Hematopoietic multipotent progenitor cell (in vitro differentiated cells): ENCODE measurements at places on chromosomes 16 and 17. TPM values are rescaled to one million over a fixed set of nuclear protein-coding genes. Genes with fewer than 3 reads are reported as not detected.

GRCh38 chr16:85514598-85515318 lies 98.4 kb upstream of the GSE1 start:
- DNase-seq, result no peak

DNA sequence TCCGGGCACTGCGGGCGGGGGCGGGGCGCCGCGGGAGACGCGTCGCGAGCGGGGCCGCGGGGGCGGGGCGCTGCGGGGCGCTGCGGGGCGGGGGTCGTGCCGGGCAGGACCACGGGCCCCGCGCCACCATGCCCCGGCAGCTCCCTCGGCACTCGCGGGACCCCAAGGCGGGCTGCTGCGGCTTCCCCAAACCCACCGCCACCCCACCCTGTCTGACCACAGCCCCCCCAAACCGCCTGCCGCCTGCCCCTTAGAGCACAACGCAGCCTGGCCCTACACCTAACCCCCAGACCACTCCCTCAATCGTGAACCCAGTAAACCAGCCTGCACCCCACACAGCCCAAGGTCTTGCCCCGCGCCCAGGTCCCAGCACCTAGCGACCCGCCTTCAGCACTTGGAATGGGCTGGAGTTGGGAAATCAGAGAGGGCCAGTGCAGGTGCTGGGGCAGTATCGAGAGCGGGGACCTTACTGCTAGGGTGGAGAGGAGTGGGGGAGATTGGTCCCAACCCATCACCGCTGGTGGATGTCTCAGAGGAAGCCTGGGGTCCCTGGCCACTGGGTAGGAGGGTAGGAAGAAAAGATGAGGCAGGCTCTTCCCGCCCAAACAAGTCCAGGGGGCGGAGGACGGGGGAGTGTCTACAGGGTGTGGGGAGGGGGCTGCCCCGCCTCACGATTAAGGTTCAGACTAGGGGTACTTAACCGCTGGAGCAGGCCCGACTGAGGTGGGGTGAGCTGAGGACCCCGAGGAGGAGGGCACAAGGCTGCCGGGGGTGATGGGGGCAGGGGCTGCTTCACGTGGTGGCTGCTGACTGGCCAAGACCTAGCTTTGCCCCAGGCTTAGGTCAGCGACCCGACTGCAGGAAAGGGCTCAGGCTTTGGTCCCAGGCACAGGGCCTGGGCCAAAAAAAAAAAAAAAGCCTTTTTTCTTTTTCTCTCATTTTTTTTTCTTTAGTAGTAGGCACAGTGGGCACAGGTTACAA lies 539 bp upstream of the VAMP2 start:
- DNase-seq, result no peak

- no peak for DNase-seq
Observed at GRCh38 chr16:82260212-82260795, 90.3 kb upstream of the MPHOSPH6 start.

- no peak for DNase-seq
Observed at GRCh38 chr17:10251212-10251948, 53.0 kb upstream of the GAS7 start.

- no peak for DNase-seq
Observed at GRCh38 chr17:50386510-50386909, 10.8 kb downstream of the LRRC59 start.

DNA sequence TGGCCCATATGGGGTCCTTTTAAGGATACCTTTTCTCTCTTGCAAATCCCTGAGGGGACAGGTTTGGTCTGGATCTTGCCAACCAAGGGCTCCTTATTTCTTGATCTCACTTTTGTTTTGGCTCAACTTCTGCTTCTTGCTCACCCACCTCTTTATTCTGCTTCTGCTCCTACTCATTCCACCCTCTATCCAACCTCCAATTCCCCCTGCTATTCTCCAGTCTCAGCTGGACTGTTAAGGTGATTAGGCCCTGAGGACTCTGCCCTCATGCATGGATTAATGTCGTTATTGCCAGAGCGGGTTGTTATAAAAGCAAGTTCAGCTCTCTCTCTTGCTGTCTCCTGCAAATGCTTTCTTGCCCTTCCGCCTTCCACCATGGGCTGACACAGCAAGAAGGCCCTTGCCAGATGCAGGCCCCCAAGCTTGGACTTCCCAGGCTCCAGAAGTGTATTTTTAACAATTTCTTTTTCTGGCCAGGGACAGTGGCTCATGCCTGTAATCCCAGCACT lies 29.8 kb downstream of the LAT start:
- DNase-seq, result no peak

DNA sequence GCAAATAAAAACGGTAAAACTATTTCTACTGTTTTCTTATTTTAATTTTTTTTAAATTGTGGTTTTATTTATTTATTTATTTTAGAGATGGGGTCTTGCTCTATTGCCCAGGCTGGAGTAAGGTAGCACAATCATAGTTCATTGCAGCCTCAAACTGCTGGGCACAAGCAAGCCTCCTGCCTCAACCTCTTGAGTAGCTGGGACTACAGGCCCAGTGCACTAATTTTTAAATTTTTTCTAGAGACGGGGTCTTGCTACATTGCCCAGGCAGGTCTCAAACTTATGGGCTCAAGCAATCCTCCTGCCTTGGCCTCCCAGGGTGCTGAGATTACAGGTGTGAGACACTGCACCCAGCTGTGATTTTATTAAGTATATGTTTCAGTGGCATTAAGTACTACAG lies 46.5 kb upstream of the MRC2 start:
- DNase-seq, result no peak

GRCh38 chr17:40307740-40308239 lies 1.2 kb upstream of the RARA start:
- no peak for DNase-seq

DNA sequence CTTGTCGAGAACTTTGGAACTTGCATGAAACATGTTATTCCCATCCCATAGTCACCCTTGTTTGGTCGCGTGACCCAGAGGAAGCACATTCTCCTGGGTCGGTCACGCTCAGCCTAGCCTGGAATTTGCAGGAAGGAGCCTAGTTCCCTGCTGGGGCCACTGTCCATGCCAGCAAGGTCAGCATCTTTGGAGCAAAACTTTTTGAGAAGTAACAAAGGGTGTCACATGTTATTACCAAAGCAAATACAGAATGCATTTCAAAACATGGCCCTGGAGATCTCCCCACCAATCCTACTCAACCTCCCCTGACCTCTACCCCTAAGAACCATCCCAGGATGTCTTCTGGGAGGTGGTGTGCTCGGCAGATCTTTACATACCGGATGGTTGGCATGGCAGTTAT lies 26.2 kb upstream of the IRF8 start:
- no peak for DNase-seq

GRCh38 chr17:28810437-28810836 lies 32.2 kb downstream of the FAM222B start:
- DNase-seq, result no peak

DNA sequence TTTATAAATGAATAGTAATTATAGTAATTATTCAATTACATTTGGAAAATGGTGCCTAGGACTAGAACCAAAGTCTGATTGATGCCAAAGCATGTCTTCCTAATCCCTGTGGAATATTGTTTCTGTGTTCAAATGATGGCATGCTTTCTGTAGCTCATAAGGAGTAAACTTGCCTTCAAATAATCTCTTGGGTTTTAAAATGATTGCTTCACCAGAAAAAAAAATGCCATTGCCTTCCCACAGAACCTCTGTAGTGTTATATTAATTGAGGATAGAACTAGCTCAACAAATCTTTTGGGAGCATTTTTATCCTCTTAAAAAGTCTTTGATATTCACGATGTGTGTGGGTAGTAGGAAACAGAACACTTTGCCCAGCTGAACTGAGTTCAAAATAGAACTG lies 7.7 kb upstream of the TMEM100 start:
- DNase-seq, result no peak

GRCh38 chr16:29756654-29757053 lies 10.9 kb upstream of the C16orf54 start:
- DNase-seq, result peak; percentile 40

GSPT1 gene
- 20.5 TPM for total RNA-seq

- DNase-seq, result no peak
Observed at GRCh38 chr17:39603304-39604016, 4.3 kb downstream of the NEUROD2 start.

- DNase-seq, result no peak
Observed at GRCh38 chr16:89431158-89431584, 59.2 kb downstream of the ANKRD11 start.

- no peak for DNase-seq
Observed at GRCh38 chr17:55177855-55178217, 86.9 kb upstream of the HLF start.

GRCh38 chr17:27879987-27880608 lies 13.1 kb downstream of the LYRM9 start:
- DNase-seq, result peak; percentile 57

DNAAF8 gene
- 0.54 TPM for total RNA-seq

C1QL1 gene
- total RNA-seq, result not detected

- no peak for DNase-seq
Observed at GRCh38 chr16:74711938-74712337, 11.3 kb upstream of the MLKL start.

GRCh38 chr17:69314246-69315065 lies 12.5 kb downstream of the ABCA5 start:
- no peak for DNase-seq

DNA sequence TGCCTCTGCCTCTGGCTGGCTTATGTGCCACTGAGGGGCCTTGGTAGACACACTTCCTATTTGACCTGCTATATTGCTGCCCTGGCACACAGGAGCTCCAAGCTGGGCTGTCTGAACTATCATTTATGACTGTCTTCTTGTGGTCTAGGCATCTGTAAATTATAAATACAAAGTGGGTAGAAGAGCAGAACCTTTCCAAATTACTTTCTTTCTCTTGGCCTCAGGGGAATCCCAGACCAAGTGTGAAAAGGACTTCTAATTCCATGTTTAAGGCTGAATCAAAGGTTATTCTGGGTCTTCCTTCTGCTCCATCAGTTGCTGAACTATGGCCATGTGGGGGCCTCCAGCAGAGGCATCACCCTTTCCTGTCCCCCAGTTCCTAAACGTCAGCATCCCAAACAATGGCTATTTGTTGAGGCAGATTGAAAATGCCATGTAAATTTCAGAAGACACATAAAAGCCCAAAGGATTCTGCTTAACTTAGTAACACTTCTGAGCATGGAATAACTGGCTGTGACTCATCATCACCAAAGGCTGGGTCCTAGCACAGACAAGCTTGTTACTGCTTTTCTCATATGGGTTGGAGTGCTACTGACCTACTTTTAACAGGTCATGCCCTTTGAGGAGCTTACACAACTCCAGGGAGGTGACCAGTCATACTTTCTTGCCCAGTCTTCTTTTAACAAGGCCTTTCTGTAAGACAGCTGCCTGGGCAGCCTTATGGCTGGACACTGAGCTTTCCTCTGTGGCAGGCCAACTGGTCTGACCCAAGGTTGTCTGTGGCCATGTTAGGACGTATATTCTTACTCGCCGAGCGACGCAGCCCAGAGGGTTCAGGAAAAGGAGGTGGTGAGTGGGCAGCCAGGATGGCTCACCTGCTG lies 154.8 kb downstream of the VPS53 start:
- no peak for DNase-seq

BAIAP2 gene
- 5.1 TPM for total RNA-seq

FBXO39 gene
- 0.81 TPM for total RNA-seq

FLCN gene
- total RNA-seq, result 33.9 TPM

- no peak for DNase-seq
Observed at GRCh38 chr16:14438256-14438655, 191.8 kb downstream of the PARN start.

DNA sequence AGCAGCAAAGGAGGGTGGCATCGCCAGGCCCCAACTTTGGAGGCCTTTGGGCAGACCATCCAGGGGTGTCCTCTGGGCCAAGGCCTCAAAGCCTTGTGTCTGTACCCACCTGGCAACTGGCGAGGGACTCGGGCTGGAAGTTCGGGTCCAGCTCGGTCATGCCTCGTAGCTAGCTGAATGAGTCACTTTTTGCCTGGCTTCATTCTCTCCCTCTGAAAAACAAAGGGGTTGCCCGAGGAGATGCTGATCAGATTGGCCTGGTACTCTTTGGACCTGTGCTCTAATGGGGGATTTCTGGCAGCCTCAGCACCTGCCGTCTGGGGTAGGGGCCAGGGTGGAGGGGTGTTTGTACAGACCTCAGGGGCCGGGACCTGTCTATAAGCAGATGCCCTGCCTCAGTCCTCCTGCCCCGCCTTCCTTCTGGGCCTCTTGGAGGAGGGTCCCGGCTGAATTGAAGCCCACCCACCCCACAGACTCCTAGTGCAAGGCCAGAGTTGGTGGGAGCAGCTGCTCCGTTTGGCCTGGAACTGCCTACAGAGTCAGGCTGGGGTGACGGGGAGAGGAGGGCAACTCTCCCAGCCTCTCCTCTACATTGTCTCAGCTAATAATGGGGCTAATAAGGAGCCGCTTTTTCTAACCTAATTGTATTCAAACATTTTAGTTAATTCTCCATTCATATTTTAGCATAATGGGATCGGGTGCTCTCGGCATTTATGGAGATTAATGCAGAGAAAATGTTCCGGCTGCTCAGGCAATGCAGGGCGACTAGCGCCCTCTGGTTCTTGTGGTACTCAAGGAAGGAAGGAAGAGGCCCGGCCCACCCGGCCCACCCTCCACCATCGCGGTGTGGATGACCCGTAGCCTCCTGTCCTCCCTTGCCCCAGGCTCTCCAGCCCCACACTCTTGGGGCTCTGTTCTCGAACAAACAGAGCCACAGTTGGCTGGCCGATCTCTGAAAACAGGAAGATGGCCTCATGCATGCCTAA lies 21.4 kb upstream of the ABCC3 start:
- no peak for DNase-seq

EVI2B gene
- 20.7 TPM for total RNA-seq

- DNase-seq, result no peak
Observed at GRCh38 chr17:28053725-28054124, 11.2 kb downstream of the NLK start.

GRCh38 chr16:88554711-88555264 lies 15.4 kb upstream of the ZC3H18 start:
- DNase-seq, result no peak

DNA sequence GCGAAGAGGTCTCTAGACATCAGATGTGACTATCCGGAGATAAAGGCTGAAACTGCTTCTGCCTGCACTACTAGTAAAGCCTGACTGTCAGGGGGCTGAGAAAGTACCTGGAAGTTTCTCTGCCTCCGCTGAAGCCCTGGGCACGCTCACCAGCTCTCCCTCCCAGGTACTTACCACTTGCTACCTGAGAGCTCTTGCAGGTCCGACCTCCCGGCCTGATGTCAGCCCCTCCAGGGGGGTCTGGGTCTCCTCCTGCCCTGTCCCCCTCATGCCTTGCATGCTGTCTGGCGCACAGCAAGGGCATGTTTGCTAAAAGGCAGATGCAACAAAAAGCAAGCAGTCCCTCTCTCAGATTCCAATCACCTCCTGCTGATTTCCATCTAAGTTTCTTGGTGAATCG lies 17.4 kb downstream of the ZDHHC7 start:
- DNase-seq, result no peak

GRCh38 chr17:74951680-74952421 lies 16.2 kb downstream of the OTOP3 start:
- no peak for DNase-seq

PRR15L gene
- not detected for total RNA-seq

VAT1L gene
- total RNA-seq, result not detected

ARHGAP23 gene
- total RNA-seq, result 16.4 TPM

CCL13 gene
- not detected for total RNA-seq
